Anterior cingulate cortex (tissue), 58 donors: ENCODE measurements at places on chromosomes 5 and 9.
A peak's percentile ranks its signal among the peaks of the same experiment; 100 is the strongest.

DNA sequence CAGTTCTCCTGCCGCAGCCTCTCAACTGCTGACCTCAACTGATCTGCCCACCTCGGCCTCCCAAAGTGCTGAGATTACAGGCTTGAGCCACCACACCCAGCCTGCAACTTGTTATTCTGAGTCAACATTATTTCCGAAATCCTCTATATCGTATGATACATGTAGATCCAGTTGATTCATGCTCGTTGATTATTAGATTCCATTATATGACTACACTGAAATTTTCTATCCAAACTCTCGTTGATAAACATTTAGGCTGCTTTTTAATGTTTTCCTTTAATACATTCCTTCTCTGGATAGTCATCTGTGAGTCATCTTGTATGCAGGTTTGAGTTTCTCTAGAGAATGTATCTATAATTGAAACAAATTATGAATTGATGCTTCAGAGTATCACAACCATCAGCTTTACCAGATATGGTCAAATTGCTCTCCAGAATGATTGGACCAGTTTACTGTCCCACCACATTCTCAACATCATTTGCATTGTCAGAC is 4.1 kb downstream of the CDK7 start:
- DNase-seq: no peak

DNA sequence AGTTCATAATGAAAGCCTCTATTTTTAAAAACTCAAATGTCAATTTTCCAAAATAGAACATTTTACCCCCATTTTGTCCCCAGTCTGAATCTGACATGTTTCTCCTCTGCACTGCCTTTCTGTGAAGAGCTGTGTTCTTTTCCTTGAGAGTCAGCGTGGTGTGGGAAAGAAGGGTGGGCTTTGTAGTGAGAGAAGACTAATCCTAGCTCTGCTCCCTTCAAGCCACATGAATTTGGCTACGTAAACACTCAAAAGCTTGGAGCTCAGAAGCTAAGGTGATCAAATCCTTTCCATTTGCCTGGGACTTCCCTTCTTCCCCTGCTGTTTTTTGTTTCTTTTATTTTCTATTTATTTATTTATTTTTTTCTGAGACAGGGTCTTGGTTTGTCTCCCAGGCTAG is 598.5 kb downstream of the TLR4 start:
- no peak for DNase-seq

DNA sequence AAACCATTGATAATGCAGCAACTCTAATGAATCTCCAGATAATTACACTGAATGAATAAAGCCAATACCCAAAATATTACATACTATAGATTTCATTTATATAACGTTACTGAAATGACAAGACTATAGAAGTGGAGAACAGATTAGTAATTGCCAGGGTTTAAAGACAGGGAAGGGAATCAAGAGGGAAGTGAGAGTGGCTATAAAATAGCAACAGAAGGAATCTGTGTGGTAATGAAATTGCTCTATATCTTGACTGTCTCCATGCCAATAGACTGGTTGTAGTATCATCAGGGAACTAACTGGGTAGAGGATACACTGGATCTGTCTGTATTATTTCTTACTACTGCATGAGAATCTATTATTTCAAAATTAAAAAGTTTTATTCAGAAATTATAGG is 396.5 kb upstream of the RPS23 start:
- DNase-seq: no peak

DNA sequence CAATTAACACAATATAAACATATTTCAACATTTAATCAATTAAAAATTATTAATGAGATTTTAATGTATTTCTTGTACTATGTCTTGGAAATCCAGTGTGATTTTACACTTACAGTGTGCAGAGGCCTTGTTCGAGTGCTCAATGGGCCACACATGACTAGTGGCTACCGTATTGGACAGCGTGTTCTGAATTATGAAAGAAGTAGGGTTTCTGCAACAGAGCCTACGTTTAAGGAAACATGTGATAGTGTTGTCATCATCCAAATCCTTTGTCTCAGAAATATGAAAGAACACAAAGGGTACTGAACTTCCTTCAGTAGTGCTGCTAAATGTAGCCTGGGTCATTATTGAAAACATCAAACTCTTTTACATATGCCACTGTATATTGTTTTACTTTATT is 29.5 kb downstream of the NPR3 start:
- DNase-seq: no peak

GRCh38 chr9:16001856-16002255 is 449.0 kb downstream of the CCDC171 start:
- no peak for DNase-seq

- no peak for DNase-seq
These were observed 49.9 kb upstream of the DAPK1 start for GRCh38 chr9:87447547-87448432.

GRCh38 chr9:24434183-24434582 is 111.5 kb downstream of the IZUMO3 start:
- DNase-seq: no peak

DNA sequence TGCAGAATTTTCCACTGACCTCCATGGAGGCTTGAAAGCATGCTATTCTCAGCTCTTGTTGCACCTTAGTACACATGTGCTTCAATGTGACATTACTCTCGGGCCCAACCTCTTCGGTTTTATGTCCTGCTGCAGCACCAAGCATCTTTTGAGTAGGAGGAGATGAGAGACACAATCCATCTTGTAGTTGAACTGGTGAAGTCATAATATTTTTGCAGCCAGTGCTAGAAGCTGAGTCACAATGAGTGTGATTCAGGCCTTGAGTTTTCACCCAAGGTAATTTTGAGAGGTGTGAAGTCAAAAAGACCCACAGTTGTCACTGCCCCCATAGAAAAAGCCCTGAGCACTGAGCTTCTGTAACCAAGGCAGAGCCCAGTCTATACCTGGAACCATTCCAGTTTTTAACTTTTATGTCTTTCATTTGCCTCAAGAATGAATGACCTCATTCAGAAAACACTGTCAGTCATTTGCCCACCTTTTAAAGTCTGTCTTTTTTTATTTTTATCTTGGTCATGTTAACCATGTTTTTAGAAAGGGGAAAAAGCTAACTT is 117.7 kb downstream of the ZNF462 start:
- no peak for DNase-seq

GRCh38 chr9:2132484-2133082 is 117.4 kb downstream of the SMARCA2 start:
- DNase-seq: no peak

- peak; percentile 23 for DNase-seq
These were observed 784 bp downstream of the NLN start for GRCh38 chr5:65722575-65723403.

DNA sequence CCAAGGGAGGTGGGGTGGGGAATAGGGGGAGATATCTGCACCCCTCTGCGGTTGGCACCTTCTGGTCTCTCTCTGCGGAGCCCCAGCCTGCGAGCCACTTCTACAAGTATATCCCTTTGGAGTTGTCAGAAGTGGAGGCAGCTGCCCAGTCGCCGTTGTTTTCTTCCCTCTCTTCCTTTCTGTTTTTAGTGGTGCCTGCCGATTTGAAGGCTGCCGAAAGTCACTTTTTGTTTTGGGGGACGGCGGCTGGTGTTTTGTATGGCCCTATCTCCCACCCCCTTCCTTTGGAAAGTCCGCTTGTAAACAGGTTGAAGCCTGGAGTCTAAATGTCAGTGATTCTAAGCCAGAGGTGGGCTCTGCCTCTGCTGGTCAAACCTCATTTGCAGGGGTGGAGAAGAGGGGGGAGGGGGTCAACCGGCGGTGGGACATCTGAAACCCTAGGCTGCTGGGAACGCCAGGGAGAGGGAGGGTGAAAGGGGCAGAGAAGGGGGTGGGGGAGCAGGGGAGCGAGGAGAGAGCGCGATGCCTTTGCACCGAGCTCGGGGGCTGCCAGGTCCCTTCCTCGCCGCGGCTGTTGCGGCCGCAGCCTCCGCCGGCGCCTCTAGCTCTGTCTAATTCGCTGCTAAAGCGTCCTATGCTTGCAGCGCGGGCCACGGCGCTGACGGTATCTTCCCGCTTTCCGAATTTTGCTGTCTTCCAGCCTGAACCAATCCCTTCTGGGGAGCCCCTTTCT is at the start of gene FGF10:
Gene FGF10 (minus strand): TSS at position 331 of the 733 bp plus-strand sequence. CDS start 738 bp downstream, outside the sequence.
- no peak for DNase-seq

GRCh38 chr9:133181561-133181960 is 17.8 kb upstream of the GBGT1 start:
- DNase-seq: no peak

DNA sequence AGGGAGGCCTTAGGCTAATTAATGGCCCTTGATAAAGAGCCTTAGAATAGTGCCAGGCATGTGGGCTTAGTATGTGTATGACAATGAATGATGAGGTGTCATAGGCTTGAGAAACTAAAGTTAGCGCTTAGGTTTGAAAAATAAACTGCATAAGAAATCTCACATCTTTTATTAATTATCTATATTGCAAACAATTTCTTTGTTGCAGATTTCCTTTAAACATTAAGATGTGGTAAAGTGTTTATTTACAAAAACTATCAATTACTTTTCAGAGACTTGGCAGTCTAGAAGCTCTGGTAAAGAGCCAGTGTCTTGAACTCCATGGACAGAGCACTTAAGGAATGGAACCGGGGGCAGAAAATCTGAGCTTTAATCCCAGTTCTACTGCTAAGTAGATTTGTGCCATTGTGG is 23.1 kb downstream of the MAP1B start:
- no peak for DNase-seq

- peak; percentile 64 for DNase-seq
These were observed 39.8 kb downstream of the HMCN2 start for GRCh38 chr9:130305381-130305780.

- DNase-seq: no peak
These were observed 828.4 kb downstream of the TLR4 start for GRCh38 chr9:118532592-118532991.

DNA sequence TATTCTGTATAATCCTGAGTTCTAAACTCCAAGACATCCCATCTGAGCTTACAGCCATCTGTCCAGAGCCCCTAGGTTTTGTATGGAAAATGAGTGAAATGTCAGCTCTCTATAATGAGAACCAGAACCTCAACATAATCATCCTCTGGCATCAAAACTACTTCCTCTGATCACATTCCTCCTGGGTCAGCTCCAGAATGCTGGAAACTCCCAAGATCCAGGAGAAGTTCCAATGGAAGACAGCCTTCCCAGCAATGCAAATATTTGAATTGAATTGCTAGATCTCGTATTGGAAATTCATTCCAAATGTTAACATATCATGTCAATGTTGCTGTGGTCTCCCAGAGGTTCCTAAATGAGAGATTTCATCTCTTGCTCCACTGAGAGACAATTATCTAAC is 23.8 kb downstream of the C9 start:
- DNase-seq: no peak

GRCh38 chr9:109238655-109239054 is 71.6 kb upstream of the FRRS1L start:
- no peak for DNase-seq

DNA sequence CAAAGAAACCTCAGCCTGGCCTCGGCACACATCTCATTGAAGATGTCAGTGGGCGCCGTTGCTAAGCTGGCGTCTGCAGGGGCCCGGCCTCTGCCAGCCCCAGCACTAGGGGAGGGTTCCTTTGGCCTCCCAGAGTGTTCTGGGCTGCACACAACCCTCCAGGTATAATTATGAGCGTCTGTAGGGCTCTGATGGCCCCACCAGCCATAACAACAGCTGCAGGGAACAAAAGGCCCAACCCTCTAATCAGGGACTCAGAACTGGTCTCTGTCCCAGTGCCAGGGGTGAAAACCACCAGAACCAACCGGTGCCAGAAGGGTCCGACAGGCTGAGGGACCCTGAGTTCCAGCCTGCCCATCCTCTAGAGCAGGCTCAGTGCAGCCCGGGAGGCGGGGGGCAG is 39.5 kb upstream of the SLC12A7 start:
- DNase-seq: no peak

DNA sequence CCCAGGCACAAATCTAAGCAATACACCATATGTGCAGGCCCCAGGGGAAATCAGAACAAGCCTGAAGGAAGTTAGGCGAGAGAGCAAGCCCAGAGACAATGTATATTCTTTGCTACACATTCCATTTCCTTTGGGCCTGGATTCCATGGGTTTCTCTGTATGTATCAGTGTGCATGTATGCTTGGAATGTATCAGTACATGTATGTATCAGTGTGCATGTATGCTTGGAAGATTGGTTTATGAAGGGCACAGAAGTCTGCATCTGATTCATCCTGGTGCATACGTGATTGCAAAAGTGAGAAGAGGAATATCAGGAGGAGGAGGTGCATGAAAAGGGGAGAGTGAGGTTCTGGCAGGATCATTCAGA is 232.6 kb upstream of the ANKRD55 start:
- DNase-seq: no peak

DNA sequence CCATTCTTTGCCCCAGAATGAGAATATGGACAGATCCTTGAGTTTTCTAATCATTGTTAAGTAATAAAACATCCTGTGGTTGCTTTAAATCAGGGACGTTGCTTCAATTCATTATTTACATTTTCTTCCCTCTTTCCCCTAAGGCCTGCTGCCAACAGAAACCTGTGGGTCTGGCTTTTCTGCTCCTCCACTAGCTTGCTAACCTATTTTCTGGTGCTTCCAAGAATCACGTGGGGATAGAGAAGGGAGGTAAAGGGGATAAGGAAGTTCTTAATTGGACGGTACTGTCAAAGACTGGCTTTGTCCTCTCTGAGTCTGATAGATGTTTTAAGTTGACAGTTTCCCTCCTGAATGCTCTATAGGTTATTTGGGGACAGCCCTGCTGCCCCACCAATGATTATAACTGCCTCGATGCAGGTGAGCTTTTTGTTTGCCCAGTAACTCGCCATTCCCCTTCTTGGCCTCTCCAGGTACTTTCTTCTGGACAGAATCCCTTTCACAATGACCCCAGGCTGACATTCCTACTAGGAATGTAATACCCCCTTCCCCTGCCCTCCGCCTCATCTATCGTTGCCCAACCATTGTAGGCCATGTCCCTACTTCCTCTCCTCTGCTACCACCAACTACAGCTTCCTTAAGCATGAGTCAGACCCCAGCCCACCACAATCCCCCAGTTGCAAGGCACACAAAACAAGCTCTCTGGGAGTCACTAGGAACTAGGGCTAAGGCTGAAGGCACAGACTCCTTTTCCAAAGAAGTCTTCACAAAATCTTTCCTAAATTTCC is 19.9 kb upstream of the CPEB4 start:
- no peak for DNase-seq

- DNase-seq: no peak
These were observed 56.3 kb downstream of the TMEM174 start for GRCh38 chr5:73229271-73229670.

GRCh38 chr9:72134801-72135200 is 14.4 kb upstream of the GDA start:
- no peak for DNase-seq

- no peak for DNase-seq
These were observed 76.5 kb downstream of the DAP start for GRCh38 chr5:10684303-10685086.

DNA sequence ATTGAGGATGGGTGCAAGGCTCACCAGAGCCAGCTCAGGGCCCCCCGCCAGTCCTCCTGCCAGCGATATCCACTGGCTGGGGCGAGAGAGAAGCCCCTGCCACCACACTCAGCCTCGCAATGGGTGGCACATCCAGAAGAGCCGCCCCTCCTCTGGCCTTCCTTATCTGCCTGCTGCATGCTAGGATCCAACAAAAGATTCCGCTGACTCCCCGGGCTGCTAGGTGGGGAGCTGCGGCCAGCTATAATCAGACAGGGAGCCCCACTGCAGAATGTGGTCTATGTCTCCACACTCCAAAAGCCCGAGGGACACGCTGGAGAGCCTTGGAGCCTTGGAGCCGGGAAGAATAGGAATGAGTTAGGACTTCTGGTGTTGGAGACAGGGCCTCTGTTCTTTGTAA is 32.8 kb downstream of the COL23A1 start:
- DNase-seq: no peak
